ENCODE measurements at places on chromosomes 1 and 21.

DNA sequence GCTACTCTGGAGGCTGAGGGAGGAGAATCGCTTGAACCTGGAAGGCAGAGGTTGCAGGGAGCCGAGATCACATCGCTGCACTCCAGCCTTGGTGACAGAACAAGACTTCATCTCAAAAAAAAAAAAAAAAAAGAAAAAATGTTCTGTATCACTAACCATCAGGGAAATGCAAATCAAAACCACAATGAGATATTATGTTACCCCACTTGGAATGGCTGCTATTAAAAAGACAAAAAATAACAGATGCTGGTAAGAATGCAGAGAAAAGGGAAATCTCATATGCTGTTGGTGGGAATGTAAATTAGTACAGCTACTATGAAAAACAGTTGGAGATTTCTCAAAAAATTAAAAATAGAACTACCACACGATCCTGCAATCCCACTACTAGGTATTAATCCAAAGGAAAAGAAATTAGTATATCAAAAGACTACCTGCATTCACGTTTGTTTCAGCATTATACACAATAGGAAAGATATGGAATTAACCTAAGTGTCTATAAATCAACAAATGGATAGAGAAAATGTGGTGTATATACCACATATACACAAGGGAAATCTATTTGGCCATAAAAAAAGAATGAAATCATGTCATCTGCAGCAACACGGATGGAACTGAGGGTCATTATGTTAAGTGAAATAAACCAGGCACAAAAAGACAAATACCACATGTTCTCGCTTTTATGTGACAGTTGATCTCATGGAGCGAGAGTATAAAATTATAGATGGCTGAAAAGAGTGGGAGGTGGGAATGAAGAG is 62.6 kb downstream of the ABL2 start:
- no peak for DNase-seq

GRCh38 chr1:76190749-76191424 is 116.3 kb downstream of the ST6GALNAC3 start:
- DNase-seq: no peak

- no peak for DNase-seq
Observed at GRCh38 chr1:89518221-89518631, 6.4 kb upstream of the LRRC8B start.

- DNase-seq: peak; percentile 73
Observed at GRCh38 chr21:43277481-43278351, 108.9 kb downstream of the CRYAA start.
